Stimulated activated CD8-positive, alpha-beta memory T cell treated with anti-CD3 and anti-CD28 coated beads, Interleukin-4, amount 100 ng/mL, for 1 hour (primary cell): ENCODE measurements at places on chromosomes 7 and 10.
A peak's percentile ranks its signal among the peaks of the same experiment; 100 is the strongest.

DNA sequence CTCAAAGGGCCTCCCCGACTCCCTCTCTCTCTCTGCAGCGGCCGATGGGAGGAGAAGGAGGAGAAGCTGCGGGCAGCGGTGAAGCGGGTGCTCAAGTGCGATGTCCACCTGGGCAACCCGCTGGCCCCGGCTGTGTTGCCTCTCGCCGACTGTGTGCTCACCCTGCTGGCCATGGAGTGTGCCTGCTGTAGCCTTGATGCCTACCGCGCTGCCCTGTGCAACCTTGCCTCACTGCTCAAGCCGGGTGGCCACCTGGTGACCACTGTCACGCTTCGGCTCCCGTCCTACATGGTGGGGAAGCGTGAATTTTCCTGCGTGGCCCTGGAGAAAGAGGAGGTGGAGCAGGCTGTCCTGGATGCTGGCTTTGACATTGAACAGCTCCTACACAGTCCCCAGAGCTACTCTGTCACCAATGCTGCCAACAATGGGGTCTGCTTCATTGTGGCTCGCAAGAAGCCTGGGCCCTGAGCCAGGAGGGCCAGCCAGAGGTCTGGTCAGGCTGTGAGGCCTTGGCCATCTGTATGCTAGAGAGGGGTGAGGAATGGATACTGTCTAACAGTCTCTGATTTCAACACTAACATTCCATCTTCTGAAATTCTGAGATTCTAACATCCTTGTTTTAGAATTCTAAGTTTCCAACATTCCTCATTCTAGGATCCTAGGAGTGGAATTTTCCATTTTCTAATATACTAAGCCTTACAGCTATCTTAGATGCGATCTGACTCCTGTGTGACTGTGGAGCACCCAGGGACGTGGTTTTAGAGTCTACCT, 3.6 kb downstream of the INMT start:
- DNase-seq: no peak

GRCh38 chr10:132563485-132564248, 26.1 kb downstream of the INPP5A start:
- no peak for DNase-seq

- no peak for DNase-seq
Measured at GRCh38 chr10:9814285-9814864, 1203.3 kb upstream of the CELF2 start.

GRCh38 chr10:74589226-74589673, 237.2 kb upstream of the KAT6B start:
- peak; percentile 51 for DNase-seq

DNA sequence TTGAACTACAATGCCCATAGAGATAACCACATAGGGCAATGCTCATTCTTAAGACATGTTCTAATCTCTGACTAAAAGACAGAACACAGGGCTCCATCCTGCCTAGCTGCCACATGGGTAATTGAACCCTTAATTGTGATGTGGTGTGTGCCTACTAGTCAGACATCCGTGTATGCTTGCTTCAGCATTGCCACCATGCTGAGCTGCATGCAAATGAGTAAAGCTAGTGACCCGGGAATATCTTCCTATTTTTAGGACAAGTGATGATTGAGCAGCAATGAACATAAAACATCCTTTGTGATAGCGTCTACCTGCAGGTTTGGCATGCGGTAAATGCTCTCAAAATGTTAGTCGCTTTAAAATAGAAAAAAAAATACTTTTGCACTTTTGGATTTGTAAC, 115.8 kb downstream of the MAGI2 start:
- no peak for DNase-seq

GRCh38 chr10:91289305-91289704, 68.8 kb downstream of the PCGF5 start:
- no peak for DNase-seq

GRCh38 chr10:121681997-121682687, 83.9 kb upstream of the FGFR2 start:
- no peak for DNase-seq

GRCh38 chr10:12597788-12598765, 248.7 kb downstream of the CAMK1D start:
- no peak for DNase-seq

- no peak for DNase-seq
Measured at GRCh38 chr7:123682690-123683089, 27.0 kb downstream of the LMOD2 start.

DNA sequence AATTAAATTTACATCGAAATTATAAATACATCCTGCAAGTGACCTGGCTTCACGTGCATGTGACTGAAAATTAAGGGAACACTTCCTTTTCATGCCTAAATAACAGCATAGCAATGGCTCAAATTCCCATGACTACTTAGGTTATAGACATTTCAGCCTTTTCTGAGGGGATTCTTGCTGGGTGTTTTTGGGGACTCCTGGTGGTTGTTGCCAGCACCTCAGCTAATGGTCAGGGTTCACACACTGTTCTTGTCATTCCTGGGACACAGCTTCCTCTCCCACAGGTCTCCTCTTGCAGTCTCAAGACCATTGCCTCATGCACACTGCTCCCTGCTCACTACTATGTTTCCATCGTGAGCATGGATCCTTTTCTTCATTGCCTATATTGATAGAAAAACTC, 148.9 kb upstream of the GLI3 start:
- DNase-seq: no peak

GRCh38 chr7:50631639-50632038, 66.4 kb upstream of the DDC start:
- DNase-seq: no peak

- no peak for DNase-seq
Measured at GRCh38 chr7:36391436-36392198, 2.0 kb downstream of the ANLN start.

DNA sequence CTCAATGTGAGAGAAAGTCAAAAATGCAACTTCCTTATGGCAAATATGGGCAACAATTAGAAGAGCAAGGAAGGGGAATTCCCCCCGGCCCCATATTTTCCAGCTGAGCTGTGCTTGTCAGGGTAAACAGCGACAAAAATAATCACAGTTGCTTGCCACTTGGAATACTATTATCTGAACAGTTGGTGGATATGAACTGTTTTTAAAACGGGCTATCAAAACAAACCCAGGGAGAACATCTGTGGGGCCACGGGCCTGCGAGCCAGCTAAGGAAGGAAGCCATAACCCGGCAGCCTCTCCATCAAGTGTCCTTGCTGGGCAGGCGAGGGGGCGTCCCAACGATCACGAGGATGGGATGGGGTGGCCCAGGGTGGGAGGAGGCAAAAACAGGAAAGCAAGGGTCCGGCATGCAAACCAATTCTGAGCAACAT, 228.4 kb downstream of the ARHGAP12 start:
- DNase-seq: no peak

- DNase-seq: no peak
Measured at GRCh38 chr10:100327007-100327717, 2.9 kb downstream of the PKD2L1 start.

GRCh38 chr10:35089611-35090161, 455 bp downstream of the CUL2 start:
- DNase-seq: no peak

- no peak for DNase-seq
Measured at GRCh38 chr7:89809291-89809690, 345.0 kb upstream of the STEAP1 start.

DNA sequence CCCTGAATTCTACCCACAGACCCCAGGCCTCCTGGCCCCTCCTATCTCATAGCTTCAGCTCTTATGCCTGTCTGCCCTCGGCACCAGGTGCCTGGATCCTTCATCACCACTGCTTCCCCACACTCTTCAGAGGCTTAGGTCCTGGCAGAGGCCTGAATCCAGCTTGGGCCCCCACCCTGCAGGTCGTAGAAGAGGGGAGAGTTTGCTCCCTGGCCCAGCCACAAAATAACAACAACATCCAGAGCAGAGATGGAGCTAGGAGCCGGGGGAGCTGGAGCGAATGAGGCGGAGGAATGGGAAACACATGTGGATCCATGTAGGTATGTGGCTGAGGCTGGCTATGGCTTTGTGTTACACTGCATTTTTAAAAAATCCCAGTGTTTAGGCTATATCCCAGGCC, 7.8 kb upstream of the OPN4 start:
- DNase-seq: no peak

- DNase-seq: no peak
Measured at GRCh38 chr10:60032723-60033122, 126.4 kb upstream of the CCDC6 start.

- no peak for DNase-seq
Measured at GRCh38 chr7:37216156-37216852, 232.4 kb downstream of the ELMO1 start.

DNA sequence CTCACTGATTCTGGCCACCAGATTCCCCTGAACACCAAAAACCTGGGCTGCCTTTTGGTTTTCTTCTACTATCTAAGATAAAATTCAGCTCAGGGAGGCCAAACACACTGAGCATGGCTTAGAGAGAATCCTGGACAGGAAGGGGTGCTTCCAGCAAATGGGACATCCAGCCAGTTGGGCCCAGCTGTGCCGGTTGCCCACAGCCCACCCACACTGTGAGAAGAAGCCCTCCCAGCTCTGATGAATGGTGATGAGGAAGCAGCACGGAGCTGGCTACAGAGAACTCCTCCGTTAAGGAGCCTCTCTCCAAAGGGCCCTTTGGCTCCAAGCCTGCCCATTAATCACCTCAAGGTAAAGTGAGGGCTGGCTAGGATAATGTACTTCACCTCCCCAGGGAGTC, 15.9 kb downstream of the LRRC18 start:
- DNase-seq: no peak

DNA sequence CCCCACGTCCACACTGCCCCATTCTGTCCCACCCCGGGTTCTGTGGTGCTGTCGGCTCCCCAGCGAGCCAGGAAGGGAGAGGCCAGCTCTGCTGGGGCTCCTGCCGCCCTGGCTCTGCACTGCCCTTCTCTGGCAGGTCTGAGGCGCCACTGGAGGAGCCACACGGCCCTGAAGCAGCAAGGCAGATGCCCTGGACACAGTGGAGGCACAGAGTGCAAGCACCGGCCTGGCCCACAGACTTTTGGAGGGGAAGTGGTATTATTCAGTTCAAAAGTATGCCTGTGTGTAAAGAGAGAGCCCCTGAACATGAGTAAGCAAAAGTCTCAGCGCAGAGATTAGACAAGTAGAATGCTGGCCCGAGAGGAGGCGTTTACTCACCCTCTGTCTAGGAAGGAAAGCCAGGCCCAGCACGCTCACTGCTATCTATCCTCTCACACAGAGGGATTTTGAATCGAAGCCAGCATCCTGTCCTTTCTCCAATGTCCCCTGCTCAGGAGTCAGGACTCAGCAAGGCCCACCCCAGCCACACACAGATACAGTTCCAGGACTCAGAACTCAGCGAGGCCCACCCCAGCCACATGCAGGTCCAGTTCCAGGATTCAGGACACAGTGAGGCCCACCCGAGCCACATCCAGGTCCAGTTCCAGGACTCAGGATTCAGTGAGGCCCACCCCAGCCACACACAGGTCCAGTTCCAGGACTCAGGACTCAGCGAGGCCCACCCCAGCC, 115.0 kb downstream of the EGFR start:
- DNase-seq: no peak

DNA sequence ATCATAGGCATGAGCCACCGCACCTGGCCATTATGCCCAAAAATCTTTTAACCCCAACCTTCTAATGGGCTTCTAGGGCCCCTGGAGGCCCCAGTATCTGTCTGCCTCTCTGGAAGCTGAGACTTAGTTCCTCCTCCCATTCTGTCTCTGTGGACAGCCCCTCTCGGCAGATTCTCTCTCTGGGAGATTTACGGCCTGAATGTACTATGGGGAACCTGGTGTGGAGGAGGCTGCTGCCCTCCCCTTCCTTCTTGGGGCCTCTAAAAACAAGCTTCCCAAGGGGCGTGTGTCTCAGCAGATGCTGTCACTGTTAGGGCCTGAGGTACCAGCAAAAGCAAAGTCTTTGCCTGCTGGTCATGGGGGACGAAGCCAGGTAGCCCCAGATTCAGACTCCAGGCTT, 35.8 kb upstream of the PRKAR1B start:
- DNase-seq: no peak

GRCh38 chr10:58399410-58399809, 14.2 kb downstream of the TFAM start:
- DNase-seq: no peak

- no peak for DNase-seq
Measured at GRCh38 chr7:24948739-24949138, 31.2 kb downstream of the OSBPL3 start.

- no peak for DNase-seq
Measured at GRCh38 chr7:148856891-148857290, 27.2 kb downstream of the EZH2 start.

DNA sequence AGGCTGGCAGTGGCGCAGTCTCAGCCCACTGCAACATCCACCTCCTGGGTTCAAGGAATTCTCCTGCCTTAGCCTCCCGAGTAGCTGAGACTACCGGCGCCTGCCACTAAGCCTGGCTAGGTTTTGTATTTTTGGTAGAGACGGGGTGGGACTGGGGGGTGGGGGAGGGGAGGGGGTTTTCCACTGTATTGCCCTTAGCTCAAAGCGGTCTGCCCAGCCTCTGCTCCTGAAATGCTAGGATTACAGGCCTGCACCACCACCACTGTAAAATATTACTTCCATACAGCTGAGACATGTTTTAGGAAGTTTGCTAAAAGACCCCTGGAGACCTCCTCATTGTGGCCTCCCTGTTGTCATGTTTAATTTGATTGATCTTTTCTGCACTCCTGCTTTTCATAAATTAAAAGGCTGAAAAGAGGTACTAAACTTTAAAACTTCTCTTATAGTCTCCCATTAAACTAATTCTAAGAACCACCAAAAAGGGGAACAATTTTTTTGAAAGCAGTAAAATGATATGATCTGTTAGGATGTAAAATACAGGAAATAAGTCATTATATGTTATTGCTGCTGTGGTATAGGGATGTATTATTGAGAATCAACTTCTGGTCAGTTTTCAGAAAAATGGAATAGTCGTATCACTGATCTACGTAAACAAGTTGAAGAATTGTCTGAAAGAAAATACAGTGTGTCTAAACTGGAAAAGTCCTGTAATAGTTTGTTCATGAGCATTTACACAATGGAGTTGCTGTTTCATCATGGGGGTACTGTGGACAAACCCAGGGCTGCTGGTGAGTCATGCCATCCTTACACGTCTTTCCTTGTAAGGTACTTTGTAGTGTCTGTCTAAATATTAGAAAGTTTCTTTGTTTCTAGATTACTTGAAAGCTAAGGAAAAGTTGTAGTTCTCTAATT, 72.9 kb upstream of the TMEM248 start:
- DNase-seq: no peak
